Myocyte (in vitro differentiated cells): ENCODE measurements at places on chromosomes 4 and X. TPM values are rescaled to one million over a fixed set of nuclear protein-coding genes. Genes with fewer than 3 reads are reported as not detected.

GRCh38 chr4:184942444-184943425, 75.6 kb upstream of the HELT start:
- no peak for DNase-seq

- DNase-seq: no peak
Measured at GRCh38 chrX:65903750-65904149, 136.1 kb downstream of the VSIG4 start.

SPANXN4 gene
- total RNA-seq: not detected in 2 replicates

DNA sequence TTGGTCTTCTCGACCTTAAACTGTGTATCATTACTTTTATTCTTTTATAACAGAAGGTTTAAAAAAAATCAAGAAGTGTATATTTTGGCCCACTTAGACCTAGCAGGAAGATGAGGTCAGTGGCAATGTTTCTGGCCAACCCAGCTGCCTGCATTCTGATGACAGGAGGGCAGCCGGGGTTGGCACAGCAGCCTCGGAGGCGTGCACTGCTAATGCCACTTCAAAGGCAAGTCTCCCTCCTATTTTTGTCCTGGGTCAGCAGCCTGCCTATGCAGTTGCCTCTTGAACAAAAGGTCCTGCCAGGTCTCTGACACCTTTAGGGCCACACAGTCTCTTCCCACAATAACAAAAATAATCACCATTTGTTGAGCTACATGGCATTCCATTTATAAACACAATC, 89.4 kb upstream of the MYOZ2 start:
- peak; percentile 97 for DNase-seq

SPANXA1 gene
- total RNA-seq: not detected in 2 replicates

DNA sequence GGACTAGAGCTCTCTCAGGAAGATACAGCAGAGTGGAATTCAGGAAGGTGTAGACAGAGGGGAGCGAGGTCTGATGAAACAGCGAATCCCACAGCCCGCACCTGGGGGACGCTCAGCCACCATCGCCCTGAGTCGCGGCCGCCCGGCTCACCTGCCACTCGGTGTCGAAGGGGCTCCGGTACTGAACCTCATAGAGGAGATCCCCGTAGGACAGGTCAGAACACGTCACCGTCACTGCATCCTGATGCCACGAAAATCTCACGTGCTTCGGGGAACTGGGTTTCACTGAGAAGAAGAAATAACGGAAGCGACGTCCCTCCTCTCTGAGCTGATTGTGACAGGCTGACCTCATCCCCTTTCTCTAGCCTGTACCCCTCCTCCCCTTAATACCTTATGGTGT, 10.2 kb downstream of the CRLF2 start:
- DNase-seq: no peak

GRCh38 chr4:1333256-1333655, 13.8 kb upstream of the UVSSA start:
- DNase-seq: no peak

NPNT gene
- total RNA-seq: 13.2 and 15.5 TPM in 2 replicates

DNA sequence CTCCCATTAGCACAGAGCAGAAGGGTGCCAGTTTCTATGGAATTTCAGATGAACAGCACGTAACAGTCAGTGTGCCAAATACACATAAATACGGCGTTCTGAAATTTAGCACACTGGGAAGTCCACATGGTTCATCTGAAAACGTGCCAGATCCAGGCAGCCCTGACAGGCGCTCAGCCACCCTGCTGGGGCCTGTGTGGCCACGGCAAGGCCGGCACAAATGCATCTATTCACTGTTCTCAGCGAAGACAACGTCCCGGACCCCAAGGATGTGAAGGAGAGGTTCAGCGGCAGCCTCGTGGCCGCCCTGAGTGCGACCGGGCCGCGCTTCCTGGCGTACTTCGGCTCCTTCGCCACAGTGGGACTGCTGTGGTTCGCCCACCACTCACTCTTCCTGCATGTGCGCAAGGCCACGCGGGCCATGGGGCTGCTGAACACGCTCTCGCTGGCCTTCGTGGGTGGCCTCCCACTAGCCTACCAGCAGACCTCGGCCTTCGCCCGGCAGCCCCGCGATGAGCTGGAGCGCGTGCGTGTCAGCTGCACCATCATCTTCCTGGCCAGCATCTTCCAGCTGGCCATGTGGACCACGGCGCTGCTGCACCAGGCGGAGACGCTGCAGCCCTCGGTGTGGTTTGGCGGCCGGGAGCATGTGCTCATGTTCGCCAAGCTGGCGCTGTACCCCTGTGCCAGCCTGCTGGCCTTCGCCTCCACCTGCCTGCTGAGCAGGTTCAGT, 15.6 kb downstream of the DGKQ start:
- DNase-seq: no peak

GRCh38 chr4:77146186-77147078, 10.6 kb upstream of the CCNG2 start:
- no peak for DNase-seq

DMP1 gene
- total RNA-seq: 0.08 TPM in 1 of 2 replicates, not detected in the other

GRCh38 chr4:108749119-108749518, 13.7 kb downstream of the ETNPPL start:
- no peak for DNase-seq

GRCh38 chrX:101417190-101417589, 9.2 kb downstream of the HNRNPH2 start:
- no peak for DNase-seq

RAB39B gene
- 0.16 TPM in 1 of 2 replicates, not detected in the other for total RNA-seq

- DNase-seq: peak; percentile 52
Measured at GRCh38 chr4:118869808-118870342, 18.8 kb upstream of the SYNPO2 start.

DNA sequence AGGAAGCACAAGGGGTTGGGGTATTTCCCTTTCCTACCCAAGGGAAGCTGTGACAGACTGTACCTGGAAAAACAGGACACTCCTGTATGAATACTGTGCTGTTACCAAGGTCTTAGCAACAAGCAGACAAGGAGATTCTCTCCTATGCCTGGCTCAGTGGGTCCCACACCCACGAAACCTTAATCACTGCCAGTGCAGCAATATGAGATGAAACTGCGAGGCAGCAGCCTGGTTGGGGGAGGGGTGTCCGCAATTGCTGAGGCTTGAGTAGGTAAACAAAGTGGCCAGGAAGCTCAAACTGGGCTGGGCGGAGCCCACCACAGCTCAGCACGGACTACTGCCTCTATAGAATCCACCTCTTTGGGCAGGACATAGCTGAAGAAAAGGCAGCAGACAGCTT, 197.7 kb downstream of the INPP4B start:
- DNase-seq: no peak

- peak; percentile 46 for DNase-seq
Measured at GRCh38 chr4:147927377-147928137, 195.7 kb downstream of the ARHGAP10 start.

CLTRN gene
- total RNA-seq: not detected in 2 replicates

- DNase-seq: peak; percentile 74
Measured at GRCh38 chr4:128427832-128428366, 140.3 kb upstream of the PGRMC2 start.

DNA sequence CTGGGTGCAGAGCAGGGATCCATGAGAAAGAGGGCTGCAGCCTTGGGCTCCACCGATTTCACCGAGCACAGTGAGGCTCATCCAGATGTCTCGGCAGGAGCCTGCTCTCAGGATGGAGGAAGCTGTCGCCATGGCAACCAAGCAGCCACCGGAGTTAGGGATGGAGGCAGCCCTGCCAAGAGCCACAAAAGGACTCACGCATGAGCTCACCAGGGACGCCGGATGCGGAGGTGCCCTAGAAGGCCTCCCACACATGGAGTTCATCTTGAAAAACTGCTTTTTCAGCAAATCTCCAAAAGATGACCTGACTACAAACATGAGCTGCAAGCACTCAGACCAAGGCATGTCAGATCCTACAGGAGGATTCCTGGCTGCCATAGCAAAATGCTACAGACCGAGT, 90.7 kb downstream of the WFS1 start:
- no peak for DNase-seq

DNA sequence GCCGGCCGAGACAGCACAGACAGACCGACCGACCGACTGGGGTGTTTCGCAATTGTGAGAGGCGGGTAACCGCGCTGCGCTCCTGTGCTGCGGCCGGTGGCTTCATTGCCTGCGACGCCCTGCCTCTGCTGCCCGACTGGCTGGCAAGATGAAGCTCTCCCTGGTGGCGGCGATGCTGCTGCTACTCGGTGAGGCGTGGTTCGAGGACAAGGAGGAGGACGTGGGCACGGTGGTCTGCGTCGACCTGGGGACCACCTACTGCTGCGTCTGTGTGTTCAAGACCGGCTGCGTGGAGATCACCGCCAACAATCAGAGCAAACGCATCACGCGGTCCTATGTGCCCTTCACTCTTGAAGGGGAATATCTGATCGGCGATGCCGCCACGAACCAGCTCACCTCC, 565.7 kb upstream of the SMIM31 start:
- DNase-seq: no peak

IL2RG gene
- 3.4 and 12.2 TPM in 2 replicates for total RNA-seq

GRCh38 chr4:89269121-89269666, 38.4 kb downstream of the GPRIN3 start:
- DNase-seq: no peak

GC gene
- not detected in 2 replicates for total RNA-seq

DNA sequence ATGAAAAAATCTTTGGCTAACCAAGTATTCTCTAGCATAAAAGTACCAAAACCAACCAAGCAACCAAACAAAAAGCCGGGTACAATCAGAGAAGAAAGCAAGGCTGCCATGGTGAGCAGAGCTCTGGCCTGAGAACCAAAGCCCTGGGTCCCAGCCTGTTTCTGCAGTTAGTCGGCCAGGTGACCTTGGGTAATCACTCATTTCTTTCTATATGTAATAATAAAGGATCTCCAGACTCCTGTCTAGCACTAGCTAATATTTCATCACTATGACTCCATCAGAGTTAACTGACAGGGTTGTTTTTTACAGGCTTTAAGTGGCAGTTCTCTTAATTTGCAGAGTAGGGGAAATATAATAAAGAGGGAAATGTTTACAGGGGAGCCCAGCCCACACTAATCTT, 34.0 kb upstream of the RASGEF1B start:
- no peak for DNase-seq

RENBP gene
- 2.5 and 2.7 TPM in 2 replicates for total RNA-seq

CT45A2 gene
- total RNA-seq: not detected in 2 replicates

DNA sequence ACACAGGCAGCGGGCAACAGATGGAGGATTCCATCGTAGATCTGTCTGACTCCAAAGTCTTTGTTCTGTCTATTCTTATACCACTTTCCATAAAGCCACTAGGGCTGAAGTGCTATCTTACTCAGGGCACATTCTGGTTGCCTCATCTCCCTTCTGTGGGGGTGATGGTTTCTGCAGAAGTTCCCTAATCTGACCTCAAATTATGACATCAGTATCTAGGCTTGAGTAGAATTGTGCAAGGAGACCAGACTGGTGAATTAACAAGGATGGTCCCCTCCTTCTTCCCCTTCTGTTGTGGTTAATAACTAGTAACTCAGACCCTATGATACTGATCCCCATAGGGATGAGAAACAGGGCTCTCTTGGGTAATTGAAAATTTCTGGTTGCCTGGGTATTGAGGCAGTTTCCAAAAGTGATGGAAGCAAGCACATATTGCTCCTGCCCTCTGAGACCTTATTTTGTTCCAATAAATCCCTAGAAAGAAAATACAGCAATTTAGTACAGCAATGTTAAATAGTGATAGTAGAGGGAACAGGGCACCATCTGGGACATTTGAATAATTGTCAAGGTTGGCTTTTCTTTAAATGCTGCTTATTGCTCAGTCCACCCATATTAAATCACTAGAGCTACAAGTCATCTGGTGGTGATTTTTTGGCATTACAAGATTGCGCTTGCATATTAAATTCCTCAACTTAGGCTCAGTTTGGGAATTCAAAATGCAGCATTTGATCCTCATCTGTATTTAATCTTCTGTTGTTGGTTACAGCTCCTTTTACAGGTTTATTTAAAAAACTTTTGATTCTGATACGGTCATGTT, 57.3 kb upstream of the AP1S2 start:
- DNase-seq: peak; percentile 24

DNA sequence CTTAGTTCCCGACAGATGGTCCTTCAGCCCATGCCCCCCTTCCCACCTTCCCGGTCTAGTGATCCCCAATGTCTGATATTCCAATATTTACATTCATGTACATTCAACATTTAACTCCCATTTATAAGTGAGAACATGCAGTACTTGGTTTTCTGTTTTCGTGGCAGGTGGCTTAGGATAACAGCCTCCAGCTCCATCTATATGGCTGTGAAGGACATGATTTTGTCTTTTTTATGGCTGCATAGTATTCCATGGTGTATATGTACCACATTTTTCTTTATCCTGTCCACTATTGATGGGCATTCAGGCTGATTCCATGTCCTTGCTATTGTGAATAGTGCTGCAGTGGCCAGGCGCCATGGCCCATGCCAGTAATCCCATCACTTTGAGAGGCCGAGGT, 13.8 kb downstream of the RBM10 start:
- no peak for DNase-seq

DNA sequence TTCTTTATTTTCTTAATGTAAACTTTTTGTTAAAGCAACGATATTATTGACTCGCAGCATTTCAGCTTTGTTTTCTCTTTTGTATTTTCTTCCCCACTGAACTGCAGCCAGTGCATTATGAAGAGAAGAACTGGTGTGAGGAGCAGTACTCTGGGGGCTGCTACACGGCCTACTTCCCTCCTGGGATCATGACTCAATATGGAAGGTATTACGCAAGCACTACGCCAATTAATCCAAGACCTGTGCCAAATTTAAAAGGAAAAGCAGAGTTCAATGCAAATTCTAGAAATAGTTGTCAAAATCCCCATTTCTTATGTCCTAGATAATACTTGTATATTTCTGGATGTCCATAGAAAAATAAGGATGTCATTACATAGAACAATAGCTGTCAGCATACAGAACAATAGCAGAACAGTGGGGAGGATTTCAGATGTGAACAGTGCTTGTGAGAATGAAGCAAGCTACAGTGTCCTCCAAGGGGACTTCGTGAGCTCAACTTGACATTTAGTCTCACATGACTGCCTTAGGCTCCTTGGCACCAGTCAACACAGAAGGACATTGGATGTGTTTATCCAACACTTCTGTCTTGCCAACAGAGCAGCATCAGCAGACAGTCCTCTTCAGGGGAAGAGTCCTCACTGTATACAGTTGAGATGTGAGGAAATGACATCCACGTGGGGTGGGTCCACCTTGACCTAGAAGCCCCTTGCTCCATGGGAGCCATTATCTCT, 85.9 kb downstream of the MAOA start:
- DNase-seq: peak; percentile 6

DNA sequence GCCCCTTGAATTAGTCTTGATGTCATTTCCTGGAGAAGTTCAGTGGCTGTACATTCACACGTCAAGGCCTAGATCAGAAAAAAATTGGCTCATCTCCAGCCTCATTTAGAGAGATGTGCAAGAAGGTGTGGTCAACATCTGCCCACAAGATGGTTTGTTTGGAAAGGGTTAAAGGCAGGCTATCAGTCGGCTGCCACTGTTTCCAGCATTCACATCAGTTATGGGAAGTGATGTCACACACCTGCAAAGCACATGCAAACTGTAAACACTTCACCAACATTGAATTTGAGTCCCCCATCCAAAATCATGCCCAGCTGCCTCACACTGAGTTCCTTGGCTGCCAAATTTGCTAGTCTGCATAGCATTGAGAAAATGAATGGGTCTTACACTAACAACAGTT, 498.3 kb upstream of the INTU start:
- DNase-seq: no peak

GRCh38 chrX:84144281-84144680, 43.7 kb downstream of the RPS6KA6 start:
- DNase-seq: no peak

SSX3 gene
- not detected in 2 replicates for total RNA-seq
